ENCODE measurements at places on chromosomes 7 and 10. TPM values are rescaled to one million over a fixed set of nuclear protein-coding genes. Genes with fewer than 3 reads are reported as not detected.

Gene GPR85
- polyA plus RNA-seq, result 1.8 TPM

Gene AKR1C3
- polyA plus RNA-seq, result 44.7 TPM

Gene MRM2
- polyA plus RNA-seq, result 42.2 TPM

Gene MAGI2
- polyA plus RNA-seq, result 2.2 TPM

GRCh38 chr10:128871671-128872231 lies 595.3 kb upstream of the MGMT start:
- DNase-seq, result no peak

DNA sequence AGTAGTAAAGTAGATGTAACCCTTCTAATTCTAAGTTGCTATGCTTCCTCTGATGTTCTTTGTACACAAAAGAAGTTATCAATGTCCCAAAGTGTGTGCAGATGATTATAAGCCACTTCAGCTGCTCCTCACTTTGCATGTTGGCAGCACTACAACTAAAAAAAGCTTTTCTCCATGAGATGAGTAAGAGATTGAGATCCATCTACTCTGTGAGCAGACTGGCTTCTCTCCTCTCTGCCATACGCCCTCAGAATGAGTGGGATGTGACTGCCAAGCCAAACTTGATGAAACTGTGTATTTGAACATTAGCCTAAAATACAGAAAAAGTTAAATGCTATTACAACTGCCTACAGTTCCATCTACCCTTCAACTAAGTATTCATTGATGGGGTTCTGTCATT lies 102.9 kb upstream of the ETV1 start:
- peak; percentile 3 for DNase-seq

DNA sequence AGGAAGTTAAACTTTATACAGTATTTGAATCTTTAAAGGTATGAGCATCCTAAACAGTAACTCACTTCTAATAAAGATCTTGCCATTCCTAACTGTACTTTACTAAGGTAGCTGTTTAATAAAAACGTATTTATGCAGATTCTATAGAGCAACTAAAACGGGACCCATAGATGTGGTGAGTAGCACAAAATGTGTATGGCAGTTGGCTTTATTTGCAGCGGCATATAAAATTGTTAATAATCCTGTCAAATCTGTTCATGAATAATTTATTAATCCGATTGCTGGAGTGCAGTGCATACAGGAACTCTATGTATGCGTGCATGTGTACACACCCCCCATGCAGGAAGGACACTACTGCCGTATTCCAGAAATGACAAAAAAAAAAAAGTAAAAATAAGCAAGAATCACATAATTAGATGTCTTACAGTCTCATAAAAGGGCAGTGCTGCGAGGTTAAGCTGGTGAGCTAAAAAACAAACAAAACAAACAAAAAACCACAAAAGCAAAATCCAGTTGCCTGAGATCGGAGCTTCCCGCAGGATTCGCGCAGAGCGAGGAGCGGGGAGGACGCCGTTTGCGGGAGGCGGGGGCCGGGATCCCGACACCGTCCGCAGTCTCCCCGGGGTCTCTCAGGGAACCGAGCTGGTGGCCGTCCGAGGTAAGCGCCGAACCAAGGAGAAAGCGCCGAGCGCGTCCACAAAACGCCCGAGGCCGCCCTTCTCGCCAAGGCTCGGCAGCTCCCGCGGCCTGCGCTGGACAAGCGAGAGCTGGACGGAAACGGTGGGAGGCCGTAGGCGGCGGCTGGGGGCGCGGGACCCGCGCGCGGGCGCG lies 518 bp upstream of the COMMD3 start:
- DNase-seq, result peak; percentile 46
